ENCODE measurements at places on chromosomes 7 and 10.

DNA sequence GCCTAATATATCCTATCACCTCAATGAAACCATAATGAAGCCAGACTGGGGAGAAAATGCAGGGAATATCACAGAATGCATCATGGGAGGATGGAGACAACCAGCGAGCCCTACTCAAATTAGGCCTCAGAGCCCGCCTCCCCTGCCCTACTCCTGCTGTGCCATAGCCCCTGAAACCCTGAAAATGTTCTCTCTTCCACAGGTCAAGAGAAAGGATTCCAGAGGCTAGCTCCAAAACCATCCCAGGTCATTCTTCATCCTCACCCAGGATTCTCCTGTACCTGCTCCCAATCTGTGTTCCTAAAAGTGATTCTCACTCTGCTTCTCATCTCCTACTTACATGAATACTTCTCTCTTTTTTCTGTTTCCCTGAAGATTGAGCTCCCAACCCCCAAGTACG lies 31.5 kb downstream of the PRSS2 start:
- DNase-seq: no peak

DNA sequence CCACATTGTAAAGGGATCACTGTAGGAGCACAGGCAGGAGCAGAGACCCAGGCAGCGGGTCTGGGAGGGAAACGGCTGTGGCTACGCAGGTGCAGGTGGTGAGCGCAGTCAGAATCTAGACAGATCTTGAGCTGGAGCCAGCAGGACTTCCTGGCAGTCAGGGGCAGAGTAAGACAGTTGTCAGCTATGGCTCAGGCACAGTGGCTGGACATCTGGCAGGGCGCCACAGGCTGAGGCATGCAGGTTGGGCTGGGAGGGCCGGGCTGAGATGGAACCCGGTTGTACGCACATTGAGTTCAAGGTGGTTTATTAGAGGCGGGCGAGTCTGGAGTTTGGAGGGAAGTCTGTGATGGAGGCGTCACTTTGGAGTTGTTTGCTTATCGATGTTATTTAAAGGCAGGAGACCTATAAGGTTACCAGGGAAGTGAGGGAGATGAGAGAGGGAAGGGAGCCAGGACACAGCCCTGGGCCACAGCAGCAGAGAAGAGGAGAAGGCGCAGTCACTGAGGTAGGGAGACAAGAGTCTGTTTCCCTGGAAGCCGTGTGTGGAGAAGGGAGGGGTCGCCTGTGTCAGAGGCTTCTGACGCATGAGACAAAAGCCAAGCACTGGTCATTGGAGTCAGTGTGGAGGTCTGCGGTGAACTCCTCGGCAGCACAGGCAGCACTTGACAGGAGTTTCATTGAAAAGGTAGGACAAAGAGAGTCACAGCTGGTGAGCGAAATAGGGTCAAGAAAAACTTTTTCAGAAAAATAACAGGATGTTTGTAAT lies 73.8 kb downstream of the LANCL2 start:
- DNase-seq: no peak

- no peak for DNase-seq
Measured at GRCh38 chr7:98185101-98185500, 26.1 kb upstream of the BHLHA15 start.

DNA sequence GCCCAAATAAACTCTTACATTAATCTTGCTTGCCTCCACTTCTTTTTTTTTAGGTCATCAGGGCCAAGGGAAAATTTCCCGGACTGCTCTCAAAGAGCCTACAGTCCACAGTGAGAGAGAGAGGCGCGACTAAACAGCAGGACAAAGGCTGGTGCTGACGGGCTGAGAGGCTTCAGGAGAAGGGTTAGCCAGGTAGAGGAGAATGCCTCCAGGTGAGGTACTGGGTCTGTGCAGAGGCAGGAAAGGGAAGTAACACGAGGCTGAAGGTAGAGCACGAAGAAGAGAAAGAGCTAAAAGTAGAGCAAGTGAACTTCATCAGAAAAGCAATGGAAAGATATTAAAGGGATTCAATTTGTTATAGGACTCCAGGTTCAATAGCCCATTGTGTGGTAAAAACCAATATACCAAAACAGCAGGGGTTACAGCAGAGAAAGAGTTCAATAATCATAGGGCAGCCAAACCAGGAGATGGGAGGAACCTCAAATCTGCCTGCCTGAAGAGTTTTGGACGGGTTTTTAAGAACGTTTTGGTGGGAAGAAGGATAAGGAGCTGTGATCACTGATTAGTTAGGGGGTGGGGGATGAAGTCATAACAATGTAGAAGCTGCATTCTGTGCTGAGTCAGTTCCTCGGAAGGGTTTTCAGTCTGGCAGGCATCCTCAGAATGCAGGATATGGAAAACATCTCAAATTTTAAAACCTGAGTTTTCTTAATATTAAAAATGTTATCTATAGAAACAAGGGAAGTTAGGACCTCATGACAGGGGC lies 171.5 kb downstream of the AKR1D1 start:
- no peak for DNase-seq

- no peak for DNase-seq
Measured at GRCh38 chr7:46490406-46490805, 569.3 kb upstream of the IGFBP3 start.

- no peak for DNase-seq
Measured at GRCh38 chr10:65497837-65498236, 1428.0 kb upstream of the LRRTM3 start.

- DNase-seq: no peak
Measured at GRCh38 chr10:7085913-7086589, 324.8 kb downstream of the SFMBT2 start.

DNA sequence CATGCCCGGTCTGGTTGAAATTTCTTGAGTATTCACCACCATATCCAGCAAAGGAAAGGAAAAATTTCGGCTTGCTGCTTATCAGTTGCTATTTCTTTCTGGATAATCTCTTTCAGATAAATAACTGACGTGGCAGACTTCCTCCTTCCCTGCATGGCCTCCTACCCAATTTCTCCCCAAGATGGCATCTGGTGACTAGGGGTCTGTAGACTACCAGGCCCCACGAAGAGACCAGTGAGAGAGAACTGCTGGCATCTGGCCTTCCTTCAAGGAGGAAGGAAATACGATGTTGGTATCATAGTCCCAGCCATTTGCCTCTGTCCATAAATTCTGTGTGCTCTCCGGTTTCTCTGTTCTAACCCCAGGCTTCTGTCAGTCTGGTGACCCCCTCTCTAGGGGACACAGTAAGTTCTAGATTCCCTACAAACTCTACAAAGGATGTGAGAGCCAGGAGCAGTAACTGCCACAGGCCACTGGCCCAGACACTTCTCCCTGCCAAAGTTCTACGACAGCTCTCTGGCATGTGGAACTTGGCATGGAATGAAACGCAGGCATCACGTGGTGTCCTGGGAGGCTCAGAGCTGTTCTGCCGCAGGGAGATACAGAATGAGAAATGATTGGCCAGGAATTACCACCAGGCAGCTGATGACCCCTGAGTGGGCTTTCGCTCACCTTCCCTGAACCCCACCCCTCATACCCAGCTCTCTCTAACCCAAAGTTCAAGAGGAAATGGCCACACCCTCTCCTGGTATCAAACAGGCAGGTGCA lies 30.0 kb upstream of the MSRB2 start:
- no peak for DNase-seq

GRCh38 chr7:17546189-17546588 lies 247.7 kb downstream of the AHR start:
- DNase-seq: no peak

GRCh38 chr10:71269301-71270288 lies 49.5 kb upstream of the SLC29A3 start:
- DNase-seq: no peak

GRCh38 chr7:37831244-37831643 lies 17.2 kb upstream of the NME8 start:
- DNase-seq: no peak

DNA sequence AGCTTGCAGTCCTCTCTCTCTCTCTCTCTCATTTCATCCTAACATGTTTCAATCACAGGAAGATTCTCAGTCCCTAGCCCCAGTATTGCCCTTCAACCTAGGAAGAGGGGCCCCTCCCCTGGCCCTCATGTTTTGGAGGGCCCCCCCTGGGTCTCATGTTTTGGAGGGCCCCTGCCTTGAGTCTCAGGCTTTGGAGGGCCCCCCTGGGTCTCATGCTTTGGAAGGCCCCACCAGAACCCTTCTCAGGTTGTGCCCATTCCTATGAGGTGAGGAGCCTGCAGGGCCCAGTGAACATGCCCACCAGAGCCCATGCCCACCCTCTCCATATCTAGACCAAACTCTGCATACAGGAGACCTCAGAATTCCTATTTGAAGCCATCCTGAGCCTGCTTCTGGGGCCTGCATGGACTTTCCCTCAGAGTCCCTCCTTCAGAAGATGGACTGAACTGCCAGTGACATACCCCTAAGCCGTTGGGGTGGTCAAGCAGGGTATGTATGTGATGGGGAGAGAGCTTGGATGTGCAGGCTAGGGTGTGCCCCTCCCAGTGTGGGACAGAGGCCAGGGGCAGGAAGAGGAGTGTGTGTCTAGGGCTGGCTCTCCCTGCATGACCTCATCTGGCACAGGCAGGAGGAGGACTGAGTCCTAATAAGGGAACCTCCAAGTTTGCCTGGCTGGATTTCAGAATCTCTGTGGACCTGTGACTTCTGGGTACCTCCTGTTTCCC lies 8.1 kb upstream of the VDAC2 start:
- DNase-seq: no peak

- DNase-seq: no peak
Measured at GRCh38 chr7:5703572-5704533, 77.6 kb downstream of the RNF216 start.
